ENCODE measurements at places on chromosomes 6 and 20. TPM values are rescaled to one million over a fixed set of nuclear protein-coding genes. Genes with fewer than 3 reads are reported as not detected.

Gene KHDRBS2
- not detected for total RNA-seq

Gene FAM229B
- total RNA-seq = 6.3 TPM

Gene GGTLC1
- not detected for total RNA-seq

Gene FRK
- total RNA-seq = 10.5 TPM

Gene C6orf118
- not detected for total RNA-seq

- no peak for DNase-seq
- H3K27ac ChIP-seq = no peak overlapping the region
- H3K27me3 ChIP-seq = no peaks in the 10 kb centered on the region
- H3K4me1 ChIP-seq = no peaks in the 10 kb centered on the region
- H3K36me3 ChIP-seq = no peaks in the 10 kb centered on the region
Measured at GRCh38 chr6:21855811-21856455, 262.4 kb downstream of the SOX4 start.

DNA sequence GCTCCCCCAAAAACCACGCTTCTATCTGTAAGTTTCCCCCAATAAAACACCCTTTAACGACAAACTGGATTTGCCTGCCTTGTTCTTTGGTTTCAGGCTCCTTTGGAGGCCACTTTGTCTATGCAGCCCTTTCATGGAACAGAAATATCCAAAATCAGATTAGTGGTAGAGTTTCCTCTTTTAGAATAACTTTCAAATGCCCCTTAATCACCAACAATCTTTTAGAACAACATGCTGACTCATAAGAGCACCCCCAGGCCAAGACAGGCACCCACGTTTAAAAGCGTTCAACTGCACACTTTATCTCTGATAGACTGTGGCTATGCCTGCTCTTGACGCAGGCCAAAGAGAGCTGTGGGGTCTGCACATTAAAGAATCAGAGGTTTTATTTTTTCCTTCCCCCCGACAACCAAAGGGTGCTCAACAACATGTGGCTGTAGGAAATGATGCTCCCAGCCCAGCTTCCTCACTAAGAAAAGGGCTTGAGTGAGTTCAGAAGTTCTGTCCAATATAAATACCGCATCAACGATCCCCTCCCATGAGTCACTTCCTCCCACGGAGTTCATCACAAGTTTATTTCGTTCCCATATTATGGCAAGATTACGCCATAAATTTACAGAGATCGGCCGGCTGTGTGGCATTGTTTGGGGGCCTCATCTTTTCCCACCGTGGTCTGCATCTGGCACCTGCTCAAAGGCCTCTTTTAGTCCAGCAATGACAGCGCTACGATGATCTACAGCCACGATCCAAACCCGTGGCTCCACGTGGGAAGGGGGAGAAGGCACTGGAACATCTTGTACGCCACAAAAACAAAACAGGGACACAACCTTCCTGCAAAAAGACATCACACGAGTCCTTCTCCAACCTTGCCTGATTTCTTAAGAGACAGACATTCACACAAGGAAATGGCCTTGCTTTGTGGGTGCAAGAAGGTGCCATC lies 88.8 kb upstream of the NFATC2 start:
- H3K27me3 ChIP-seq = no peaks in the 10 kb centered on the region
- peak overlapping the region; percentile 94 for H3K27ac ChIP-seq
- no peaks in the 10 kb centered on the region for H3K36me3 ChIP-seq
- DNase-seq = peak; percentile 80
- H3K4me1 ChIP-seq = peaks cover 9% of the 10 kb centered on the region

DNA sequence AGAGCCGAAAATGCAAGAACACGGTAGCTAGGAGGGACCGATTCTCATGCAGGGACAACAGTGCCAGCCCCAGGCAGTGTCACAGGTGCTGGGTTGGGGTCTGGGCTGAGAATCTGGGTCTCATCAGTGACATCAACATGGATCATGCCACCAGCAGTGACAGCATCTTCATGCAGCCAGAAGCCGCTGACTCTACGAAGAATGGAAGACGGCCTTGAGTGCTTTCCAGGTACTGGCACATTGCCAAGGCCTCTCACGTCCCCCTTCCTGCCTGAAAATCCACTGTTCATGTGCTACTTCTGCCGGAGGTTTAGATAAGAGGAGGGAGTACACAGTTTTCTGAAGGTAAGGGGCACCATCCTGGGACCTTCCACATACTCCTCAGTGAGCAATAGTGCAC lies 141.1 kb upstream of the FOXQ1 start:
- H3K36me3 ChIP-seq = no peaks in the 10 kb centered on the region
- H3K4me3 ChIP-seq = no peak overlapping the region
- H3K27ac ChIP-seq = no peak overlapping the region
- no peak for DNase-seq

GRCh38 chr6:20814494-20814893 lies 280.2 kb downstream of the CDKAL1 start:
- H3K4me3 ChIP-seq = no peak overlapping the region
- no peaks in the 10 kb centered on the region for H3K4me1 ChIP-seq
- no peak for DNase-seq
- H3K27me3 ChIP-seq = no peaks in the 10 kb centered on the region
- H3K27ac ChIP-seq = no peak overlapping the region

GRCh38 chr6:48626421-48626820 lies 515.4 kb upstream of the PTCHD4 start:
- no peaks in the 10 kb centered on the region for H3K36me3 ChIP-seq
- no peak for DNase-seq
- H3K4me1 ChIP-seq = no peaks in the 10 kb centered on the region
- H3K27ac ChIP-seq = no peak overlapping the region

- H3K27ac ChIP-seq = peak overlapping the region; percentile 33
- peaks cover 5% of the 10 kb centered on the region for H3K36me3 ChIP-seq
- peak; percentile 66 for DNase-seq
Measured at GRCh38 chr6:41767112-41767833, 12.4 kb downstream of the FRS3 start.

DNA sequence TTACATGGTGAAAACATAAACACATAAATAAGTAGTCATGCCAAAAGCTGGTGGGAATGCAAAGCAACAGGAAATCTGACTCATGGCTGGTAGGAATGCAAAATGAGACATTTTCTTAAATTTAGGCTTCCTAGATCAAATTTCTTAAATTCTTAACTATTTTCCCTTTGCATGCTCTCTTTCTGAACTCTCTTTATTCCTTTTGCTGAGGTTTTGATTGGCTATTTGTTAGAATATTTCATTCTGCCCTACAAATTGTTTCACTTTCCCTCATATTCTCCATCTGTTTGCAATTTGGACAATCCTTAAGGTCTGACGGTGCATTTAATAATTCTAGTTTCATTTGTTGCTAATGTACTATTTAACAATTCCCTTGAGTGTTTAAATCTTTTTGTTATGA lies 437.5 kb upstream of the RGS17 start:
- no peak overlapping the region for H3K4me3 ChIP-seq
- H3K36me3 ChIP-seq = no peaks in the 10 kb centered on the region

- H3K36me3 ChIP-seq = no peaks in the 10 kb centered on the region
- H3K4me1 ChIP-seq = no peaks in the 10 kb centered on the region
Measured at GRCh38 chr6:34709386-34709785, 12.8 kb upstream of the ILRUN start.

DNA sequence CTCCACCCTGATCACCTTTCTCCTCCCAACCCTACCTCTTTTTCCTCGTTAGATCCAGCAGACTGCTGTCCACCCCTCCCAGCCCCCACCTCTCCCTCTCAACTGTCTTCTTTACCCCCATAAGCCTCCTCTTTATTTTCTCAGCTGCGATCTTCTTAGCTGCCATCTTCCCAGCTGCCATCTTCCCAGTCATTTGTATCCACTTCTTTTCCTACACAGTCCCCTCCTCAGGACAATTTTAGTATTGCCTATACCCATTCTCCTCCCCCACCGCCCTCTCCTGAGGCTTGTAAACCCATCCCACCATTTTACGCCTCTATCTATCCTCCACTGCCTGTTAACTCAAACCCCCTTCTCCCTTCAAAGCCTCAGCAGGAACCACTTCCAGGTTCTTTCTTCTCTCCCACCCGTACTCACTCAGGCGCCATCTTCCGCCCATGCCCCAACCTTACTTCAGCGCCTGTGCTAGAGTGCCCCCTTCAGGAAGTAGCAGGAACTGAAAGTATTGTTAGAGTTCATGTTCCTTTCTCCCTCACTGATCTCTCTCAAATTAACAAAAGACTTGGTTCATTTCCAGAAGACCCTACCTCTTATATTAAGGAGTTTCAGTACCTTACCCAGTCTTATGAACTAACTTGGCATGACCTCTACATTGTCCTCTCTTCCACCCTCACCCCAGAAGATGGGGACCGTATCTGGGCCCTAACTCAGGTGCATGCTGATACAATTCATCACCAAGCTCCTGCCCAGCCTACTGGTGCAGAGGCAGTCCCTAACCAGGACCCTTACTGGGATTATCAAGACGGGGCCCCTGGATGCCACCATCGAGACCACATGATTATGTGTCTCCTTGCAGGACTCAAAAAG lies 236.0 kb downstream of the ADGRG6 start:
- no peak for DNase-seq
- H3K4me3 ChIP-seq = no peak overlapping the region
- H3K27me3 ChIP-seq = no peaks in the 10 kb centered on the region
- H3K36me3 ChIP-seq = no peaks in the 10 kb centered on the region

DNA sequence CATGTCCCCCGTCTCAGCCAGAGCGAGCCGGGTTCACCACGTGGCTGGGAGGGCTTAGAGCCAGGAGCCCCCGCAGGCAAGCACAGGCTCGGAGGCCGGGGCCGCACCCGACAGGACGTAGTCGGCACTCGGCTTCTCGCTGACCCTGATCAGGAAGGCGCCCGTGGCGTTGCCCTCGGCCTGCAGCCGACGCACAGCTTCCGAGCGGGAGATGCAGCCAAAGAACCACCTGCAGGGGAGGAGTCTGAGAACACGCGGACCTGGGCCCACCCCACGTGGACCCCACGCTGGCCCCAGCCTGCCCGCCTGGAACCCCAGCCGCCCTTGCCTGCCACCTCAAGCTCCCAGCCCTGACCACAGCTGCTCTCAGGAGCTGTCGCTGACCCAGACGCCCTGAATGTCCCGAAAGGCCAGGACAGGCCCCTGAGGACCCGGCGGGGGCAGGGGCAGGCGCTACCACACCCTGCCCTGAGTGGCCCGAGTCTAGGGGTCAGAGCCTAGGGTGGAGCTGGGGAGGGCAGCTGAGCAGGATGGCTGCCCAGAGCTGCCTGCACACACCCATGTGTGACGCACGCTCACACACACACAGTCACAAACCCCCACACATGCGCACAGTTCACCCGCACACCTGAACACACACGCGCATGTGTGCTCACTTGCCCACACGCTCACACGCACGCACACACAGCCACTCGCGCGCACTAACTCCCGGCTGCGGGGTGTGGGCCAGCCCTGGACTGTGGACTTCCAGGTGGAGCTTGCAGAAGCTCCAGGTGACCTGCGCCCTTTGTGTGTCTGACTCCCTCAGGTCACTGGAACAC lies 2.1 kb downstream of the PTK6 start:
- peak overlapping the region; percentile 48 for H3K4me3 ChIP-seq
- no peak overlapping the region for H3K27ac ChIP-seq

GRCh38 chr6:138571585-138572166 lies 72.4 kb upstream of the NHSL1 start:
- no peak for DNase-seq
- peak overlapping the region; percentile 68 for H3K27ac ChIP-seq
- peak overlapping the region; percentile 46 for H3K4me3 ChIP-seq

Data from breast epithelium (tissue), 4 donors.